ENCODE measurements at places on chromosomes 7 and 10.

GRCh38 chr7:155665957-155666287 is 21.5 kb downstream of the RBM33 start:
- H3K4me1 ChIP-seq, result peaks cover 51% of the 10 kb centered on the region
- H3K27ac ChIP-seq, result no peak overlapping the region

DNA sequence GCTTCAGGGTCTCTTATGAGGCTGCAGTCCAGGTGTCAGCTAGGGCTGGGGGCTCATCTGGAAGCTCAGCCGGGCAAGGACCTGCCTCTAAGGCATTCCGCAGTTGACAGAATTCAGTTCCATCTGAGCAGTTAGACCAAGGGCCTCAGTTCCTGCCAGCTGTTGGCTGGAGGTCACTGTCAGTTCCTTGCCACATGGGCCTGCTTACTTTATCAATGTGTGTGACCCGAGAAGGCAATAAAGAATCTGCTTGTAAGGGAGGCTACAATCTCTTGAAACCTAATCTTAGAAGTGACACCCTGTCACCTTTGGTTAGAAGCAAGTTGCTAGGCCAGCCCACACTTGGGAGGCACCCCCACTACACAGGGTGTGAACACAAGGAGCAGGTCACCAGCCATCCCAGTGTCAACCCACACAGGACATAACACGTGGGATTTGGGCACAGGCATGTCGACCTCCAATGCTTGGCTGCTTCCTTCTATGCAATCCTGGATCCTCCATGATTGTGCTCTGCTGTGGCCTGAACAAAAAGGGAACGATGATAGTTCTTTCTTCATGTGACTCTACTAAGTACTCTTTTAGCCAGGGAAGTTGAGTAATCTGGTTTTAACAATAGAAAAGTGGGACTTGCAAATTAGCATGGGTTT is 41.8 kb downstream of the MTURN start:
- no peak overlapping the region for H3K4me3 ChIP-seq
- no peaks in the 10 kb centered on the region for H3K27me3 ChIP-seq
- peaks cover 21% of the 10 kb centered on the region for H3K4me1 ChIP-seq
- no peak for DNase-seq

DNA sequence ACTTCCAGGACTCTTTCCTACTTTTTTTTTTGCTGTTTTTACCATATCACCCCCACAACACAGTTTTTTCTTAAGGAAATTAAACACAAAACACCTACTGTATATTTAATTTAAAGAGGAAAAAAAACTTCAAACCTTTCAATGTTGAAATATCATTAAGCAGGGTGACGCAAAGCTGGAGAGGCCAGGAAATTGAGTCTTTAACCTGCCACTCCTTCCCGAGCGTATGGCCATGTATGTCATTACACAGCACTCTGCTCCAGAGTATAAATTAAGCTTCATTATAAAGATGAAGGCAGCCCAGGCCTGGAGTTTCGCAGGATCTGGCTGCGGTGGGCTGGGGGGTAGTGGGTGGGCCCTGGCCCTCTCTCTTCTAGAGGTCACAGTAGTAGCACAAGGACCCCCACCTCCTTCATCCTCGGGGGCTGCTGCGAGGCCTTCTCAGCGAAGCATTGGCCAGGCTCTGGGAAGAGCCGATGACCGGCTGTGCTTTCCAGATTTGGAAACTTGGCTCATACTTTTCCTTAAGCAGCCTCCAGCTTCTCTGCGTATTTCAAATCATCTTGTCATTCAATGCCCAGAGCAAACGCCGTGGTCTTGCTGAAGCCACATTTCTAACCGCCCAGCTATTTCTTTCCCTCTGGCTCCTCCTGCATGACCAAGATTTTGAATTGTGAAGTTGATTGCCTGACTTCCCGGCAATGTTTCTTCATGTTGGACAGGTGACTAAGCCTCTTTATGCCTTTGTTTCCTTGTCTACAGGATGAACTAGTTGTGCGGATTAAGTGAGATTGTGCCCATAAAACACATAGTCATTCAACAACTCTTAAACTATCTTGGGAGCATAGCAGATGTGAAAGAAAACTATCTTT is 765.1 kb downstream of the SUGCT start:
- no peaks in the 10 kb centered on the region for H3K36me3 ChIP-seq
- H3K27ac ChIP-seq, result peak overlapping the region; percentile 82
- no peaks in the 10 kb centered on the region for H3K27me3 ChIP-seq
- H3K4me3 ChIP-seq, result no peak overlapping the region
- no peak for DNase-seq
- no peaks in the 10 kb centered on the region for H3K4me1 ChIP-seq

- peaks cover 48% of the 10 kb centered on the region for H3K4me1 ChIP-seq
- no peaks in the 10 kb centered on the region for H3K36me3 ChIP-seq
- no peak overlapping the region for H3K27ac ChIP-seq
Observed at GRCh38 chr10:34723750-34724149, 91.3 kb downstream of the PARD3 start.

DNA sequence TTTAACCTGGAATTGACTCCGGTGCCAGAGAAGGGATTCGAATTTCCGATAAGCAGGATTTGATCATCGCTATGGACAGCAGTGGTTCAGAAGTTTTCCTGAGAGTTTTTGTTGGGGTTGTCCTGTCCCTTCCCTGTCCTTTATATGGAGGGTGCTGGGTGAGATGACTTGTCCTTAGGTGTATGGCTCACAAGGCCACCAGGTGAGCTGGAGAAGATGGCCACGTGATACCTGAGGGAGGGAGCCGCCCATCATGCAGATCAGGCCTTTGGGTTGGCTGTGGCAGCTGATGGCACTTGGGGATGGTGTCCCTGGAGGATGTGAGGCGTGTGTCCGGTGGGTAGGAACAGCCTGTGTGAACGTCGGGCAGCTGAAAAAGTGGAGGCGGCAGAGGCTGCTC is 187.7 kb downstream of the PTPN20 start:
- no peaks in the 10 kb centered on the region for H3K4me1 ChIP-seq
- H3K36me3 ChIP-seq, result no peaks in the 10 kb centered on the region
- no peaks in the 10 kb centered on the region for H3K27me3 ChIP-seq
- H3K4me3 ChIP-seq, result no peak overlapping the region

DNA sequence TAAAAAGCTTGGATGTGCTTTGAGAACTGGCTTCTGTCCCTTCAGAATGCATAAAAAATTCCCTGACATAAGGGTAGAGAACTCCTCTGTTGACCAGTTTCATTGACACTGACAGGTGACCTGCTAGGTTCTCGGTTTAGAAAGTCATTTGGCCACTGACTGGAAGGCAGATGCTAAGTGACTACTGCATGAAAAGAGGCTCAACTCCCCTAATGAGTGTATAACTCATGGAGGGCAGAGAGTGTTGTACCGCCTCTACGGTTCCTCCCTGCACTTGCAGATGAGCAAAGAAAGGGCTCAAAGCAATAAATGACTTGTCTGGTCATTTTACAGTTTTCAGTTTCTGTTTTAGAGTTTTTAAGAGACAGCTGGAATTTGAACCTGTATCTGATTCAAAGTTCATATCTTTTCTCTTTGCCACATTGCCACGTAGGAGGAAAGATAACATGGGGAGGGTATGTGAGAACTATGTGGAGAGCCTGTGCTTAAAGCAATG is 2.9 kb upstream of the FGL2 start:
- H3K36me3 ChIP-seq, result no peaks in the 10 kb centered on the region
- no peak overlapping the region for H3K27ac ChIP-seq
- H3K4me1 ChIP-seq, result peaks cover 48% of the 10 kb centered on the region
- DNase-seq, result peak; percentile 37

- no peaks in the 10 kb centered on the region for H3K27me3 ChIP-seq
- H3K4me3 ChIP-seq, result no peak overlapping the region
- no peaks in the 10 kb centered on the region for H3K36me3 ChIP-seq
- peaks cover 9% of the 10 kb centered on the region for H3K4me1 ChIP-seq
- DNase-seq, result no peak
Observed at GRCh38 chr10:86871563-86872183, 85.7 kb downstream of the MMRN2 start.

- peaks cover 53% of the 10 kb centered on the region for H3K27me3 ChIP-seq
- H3K36me3 ChIP-seq, result no peaks in the 10 kb centered on the region
- no peak overlapping the region for H3K27ac ChIP-seq
- no peak overlapping the region for H3K4me3 ChIP-seq
- DNase-seq, result no peak
- H3K4me1 ChIP-seq, result peaks cover 11% of the 10 kb centered on the region
Observed at GRCh38 chr7:1301882-1302251, 69.2 kb downstream of the UNCX start.

DNA sequence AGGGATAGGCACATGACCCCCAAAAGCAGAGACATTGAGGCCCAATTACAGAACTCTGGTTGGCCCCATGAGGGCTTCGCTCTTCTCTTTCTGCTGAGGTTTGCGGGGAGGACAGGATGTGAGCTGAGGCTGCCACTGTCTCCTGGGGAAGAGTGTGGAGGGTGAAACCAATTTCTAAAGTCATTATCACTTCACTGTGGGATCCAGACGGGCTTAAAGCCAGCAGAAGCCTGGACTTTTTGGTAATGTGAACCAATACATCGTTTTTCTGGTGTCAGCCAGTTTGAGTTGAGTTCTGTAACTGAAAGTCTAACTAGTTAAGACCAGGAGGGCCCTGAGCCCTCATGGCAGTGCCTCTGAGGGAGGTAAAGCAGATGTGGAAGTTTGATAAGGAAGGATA is 163.0 kb downstream of the MYOF start:
- H3K27ac ChIP-seq, result no peak overlapping the region
- no peak overlapping the region for H3K4me3 ChIP-seq
- no peaks in the 10 kb centered on the region for H3K4me1 ChIP-seq
- H3K36me3 ChIP-seq, result no peaks in the 10 kb centered on the region
- no peak for DNase-seq

- H3K27ac ChIP-seq, result no peak overlapping the region
- H3K4me1 ChIP-seq, result no peaks in the 10 kb centered on the region
- DNase-seq, result no peak
- H3K36me3 ChIP-seq, result no peaks in the 10 kb centered on the region
- H3K27me3 ChIP-seq, result no peaks in the 10 kb centered on the region
- no peak overlapping the region for H3K4me3 ChIP-seq
Observed at GRCh38 chr7:74068378-74069085, 15.1 kb upstream of the LIMK1 start.

GRCh38 chr10:74976565-74976964 is 134.9 kb upstream of the SAMD8 start:
- H3K4me3 ChIP-seq, result no peak overlapping the region
- peaks cover 19% of the 10 kb centered on the region for H3K36me3 ChIP-seq
- DNase-seq, result no peak
- no peak overlapping the region for H3K27ac ChIP-seq
- no peaks in the 10 kb centered on the region for H3K27me3 ChIP-seq

DNA sequence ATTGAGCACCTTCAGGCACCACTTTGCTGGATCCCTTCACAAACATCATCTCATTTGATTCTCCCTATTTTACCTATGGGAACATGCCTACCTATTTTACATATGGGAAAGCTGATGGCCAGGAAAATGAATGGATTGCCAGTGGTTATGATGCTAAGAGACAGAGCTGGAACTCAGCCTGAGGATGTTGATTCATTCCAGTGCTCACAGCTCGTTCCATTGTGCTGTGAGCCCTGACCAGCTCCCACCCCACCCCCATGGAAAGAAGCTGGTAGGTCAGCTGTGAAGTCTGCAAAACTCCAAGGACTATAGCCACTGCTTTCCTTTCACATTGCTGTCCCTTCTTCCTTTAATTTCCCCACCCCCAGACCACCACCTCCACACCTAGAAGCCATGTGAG is 9.6 kb downstream of the UBTD1 start:
- no peaks in the 10 kb centered on the region for H3K27me3 ChIP-seq
- no peak overlapping the region for H3K27ac ChIP-seq
- H3K36me3 ChIP-seq, result no peaks in the 10 kb centered on the region
- no peak overlapping the region for H3K4me3 ChIP-seq
- no peak for DNase-seq

DNA sequence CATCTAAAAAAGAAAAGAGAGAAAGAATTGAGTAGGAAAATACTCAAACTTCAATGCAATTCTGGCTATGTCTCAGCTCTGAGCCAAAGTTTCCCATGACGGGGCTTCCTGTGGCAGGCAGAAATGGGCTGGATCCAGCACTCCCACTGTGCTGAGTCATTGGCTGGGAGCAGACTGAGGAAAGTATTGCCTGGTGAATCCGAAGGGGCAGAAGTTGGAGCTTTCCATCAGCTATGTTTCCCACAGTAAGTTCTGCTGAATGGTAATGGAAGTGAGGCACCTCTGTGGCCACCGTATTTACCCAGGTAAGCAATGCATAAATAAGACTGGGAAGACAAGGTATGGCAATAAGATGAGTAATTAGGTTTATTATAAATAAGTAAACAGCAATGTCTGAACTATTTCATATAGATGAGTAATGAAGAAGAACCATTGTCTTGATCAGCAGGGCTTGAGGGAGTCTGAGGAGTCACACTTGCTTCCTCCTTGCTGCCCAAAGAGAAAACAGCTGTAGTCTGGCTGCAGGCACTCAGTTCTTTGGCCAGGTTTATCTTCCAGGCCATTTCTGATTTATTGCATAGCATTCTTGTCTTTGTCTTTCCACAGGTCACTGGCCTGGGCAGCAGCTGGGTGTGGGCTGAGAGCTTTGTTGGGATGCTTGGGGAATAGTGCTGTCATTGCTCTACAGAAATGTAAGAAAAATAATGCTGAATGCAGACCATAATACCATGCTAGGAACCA is 255.3 kb downstream of the DNAJB9 start:
- H3K27ac ChIP-seq, result no peak overlapping the region
- no peaks in the 10 kb centered on the region for H3K4me1 ChIP-seq
- no peak for DNase-seq
- H3K36me3 ChIP-seq, result no peaks in the 10 kb centered on the region
- H3K27me3 ChIP-seq, result no peaks in the 10 kb centered on the region

DNA sequence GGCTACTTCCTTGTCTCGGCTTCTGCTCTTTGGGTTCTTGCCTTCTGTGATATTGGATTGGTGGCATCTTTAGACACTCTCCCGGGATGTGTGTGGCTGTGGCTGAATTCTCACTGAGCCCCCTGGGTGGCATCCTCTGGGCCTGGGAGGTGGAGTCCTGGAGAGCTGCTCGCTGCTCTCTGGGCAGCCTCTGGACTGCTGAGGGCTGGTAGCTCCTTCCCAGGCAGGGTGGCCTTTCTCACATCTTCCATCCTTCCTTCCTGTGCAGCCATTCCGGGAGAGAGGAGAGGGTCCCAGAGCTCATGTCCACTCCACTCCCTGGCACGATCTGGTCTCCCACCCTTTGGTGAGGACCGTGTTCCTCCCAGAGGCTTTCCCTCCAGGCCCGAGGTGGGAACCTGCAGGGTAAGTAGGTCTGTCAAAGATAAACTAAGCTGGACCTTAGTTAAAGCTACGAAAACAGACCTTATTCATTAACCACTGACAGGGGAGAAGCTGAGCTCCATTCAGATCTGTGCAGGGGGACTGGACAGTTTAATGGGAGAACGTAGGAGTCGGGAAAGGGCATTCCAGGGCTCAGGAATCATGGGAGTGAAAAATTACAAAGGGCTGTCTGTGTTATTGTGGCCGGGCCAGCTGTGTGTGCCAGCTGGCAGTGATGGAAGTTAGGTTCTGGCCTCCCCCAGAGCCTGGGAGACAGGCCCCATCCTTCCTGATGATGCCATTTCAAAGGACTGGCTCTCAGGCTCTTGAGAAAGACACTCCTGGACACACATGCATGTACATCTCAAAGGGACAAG is 8.7 kb downstream of the ATP6V0E2 start:
- no peaks in the 10 kb centered on the region for H3K4me1 ChIP-seq
- no peaks in the 10 kb centered on the region for H3K36me3 ChIP-seq
- H3K4me3 ChIP-seq, result no peak overlapping the region
- H3K27ac ChIP-seq, result no peak overlapping the region
- no peak for DNase-seq
- no peaks in the 10 kb centered on the region for H3K27me3 ChIP-seq
